ENCODE measurements at places on chromosomes 13 and 19.

- DNase-seq = no peak
These were observed 13.8 kb downstream of the SLC7A1 start for GRCh38 chr13:29581666-29582065.

DNA sequence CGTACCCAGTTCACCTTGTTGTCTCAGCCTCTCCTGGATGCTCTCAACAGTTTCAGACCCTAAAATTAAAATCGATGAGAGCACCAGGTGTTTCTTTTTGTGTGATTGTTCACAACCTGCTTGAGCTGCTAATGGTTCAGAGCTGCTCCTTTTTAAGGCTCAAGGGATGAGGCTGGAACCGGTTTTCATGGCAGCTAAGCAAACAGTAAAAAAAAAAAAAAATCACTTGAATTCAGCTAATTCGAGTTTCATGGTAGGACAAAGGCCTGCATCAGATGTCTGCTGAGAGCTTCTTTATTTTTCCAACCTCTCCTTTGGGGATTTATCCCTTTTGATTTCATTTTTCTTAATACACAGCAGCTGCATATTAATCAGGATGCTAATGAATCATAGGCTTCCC, 6.5 kb downstream of the SYCE2 start:
- peak; percentile 59 for DNase-seq

DNA sequence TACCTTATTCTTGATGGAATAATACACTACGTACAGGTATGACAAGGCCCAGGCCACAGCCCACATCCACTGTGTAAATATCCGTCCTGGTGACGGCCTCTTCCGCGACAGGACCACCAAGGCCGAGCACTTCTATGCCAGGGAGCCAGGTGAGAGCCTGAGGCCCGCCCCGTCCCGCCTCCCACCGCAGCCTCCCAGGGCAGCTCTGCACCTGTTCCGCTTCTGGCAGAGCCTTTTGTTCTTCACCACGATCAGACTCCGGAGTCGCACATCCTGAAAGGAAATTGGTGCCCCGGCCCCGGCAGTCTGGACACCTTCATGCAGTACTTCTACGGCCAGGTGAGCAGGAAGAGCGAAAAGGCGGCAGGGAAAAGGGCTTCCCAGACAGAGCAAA, 10.6 kb upstream of the ZNF358 start:
- DNase-seq = peak; percentile 75

DNA sequence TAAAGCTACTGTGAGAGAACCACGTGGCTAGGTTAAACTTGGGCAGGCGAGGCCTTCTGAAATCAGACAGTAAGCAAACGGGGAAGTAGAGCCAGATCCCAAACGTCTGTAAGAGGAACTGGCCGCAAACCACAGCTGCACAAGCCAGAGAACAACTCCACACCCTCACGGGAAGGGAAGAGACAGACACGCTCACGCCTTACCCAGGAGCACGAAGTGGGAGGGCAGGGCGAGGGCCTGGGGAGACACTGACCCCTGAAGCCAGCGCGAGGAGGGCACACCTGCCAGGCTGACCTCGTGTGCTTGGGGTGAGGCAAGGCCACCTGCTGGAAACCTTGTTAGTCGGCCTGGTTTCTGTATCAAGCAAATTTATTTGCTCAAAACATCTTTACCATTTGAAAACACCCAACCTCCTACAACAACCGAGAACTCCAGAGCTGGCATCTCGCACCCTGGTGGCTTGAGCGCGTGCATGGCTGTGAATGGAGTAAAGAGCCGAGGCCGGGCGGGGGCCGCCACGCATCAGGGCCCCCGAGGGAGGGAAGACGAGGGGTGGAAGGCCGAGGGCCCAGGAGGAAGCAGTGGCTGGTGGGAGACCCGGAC, 7.3 kb downstream of the POLR2E start:
- no peak for DNase-seq

DNA sequence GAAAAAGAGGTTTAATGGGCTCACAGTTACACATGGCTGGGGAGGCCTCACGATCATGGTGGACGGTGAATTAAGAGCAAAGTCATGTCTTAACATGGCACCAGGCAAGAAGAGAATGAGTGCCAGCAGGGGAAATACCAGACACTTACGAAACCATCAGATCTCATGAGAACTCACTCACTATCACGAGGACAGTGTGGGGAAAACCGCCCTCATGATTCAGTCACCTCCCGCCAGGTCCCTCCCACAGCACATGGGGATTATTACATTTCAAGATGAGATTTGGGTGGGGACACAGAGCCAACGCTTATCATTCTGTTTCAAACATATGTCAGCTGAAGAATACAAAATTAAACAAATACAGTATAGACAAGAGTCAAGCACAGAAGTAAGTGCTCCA, 165.1 kb downstream of the PCCA start:
- no peak for DNase-seq

DNA sequence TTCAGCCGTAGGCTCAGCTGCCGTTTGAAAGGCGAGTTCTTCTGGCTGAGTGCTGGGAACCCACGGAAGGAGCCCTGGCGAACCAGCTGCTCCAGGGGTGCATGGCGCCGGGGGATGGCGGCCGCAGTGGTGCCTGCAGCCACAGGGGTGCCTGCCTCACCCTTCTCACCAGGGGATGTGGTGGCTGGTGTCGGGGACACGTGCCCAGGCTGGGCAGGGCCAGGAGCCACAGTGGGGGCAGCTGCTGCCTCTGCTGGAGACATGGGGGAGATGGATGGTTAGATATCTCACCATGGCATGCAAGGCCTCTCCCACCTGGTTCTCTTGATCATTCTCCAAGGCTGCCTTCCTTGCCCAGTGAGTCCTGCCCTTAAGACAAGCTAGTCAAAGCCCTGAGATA, 17.1 kb downstream of the NUMBL start:
- DNase-seq = no peak

- DNase-seq = no peak
These were observed 29.6 kb upstream of the TNFSF11 start for GRCh38 chr13:42544246-42544926.

- no peak for DNase-seq
These were observed 7.1 kb upstream of the ERVV-2 start for GRCh38 chr19:53037101-53038097.

DNA sequence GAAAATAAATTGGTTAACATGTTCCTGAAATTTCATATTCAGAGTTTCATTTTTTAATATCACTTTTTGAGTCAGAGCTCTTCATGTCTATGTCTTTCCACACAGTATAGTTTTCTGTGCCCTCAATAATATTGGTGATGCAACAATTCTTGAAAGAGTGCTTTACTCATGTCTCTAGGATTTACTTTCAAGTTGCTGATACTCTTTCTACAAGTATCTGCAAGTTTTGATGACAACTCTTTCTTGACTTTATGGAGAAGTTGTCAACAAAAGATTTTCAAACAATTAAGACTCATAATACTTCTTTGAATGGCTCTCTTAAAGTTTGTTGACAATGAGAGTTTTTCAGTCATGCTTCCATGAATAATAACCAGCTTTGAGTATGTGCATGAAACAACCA, 561.7 kb downstream of the DIAPH3 start:
- no peak for DNase-seq

- no peak for DNase-seq
These were observed 90.2 kb downstream of the RAB20 start for GRCh38 chr13:110471156-110471832.

DNA sequence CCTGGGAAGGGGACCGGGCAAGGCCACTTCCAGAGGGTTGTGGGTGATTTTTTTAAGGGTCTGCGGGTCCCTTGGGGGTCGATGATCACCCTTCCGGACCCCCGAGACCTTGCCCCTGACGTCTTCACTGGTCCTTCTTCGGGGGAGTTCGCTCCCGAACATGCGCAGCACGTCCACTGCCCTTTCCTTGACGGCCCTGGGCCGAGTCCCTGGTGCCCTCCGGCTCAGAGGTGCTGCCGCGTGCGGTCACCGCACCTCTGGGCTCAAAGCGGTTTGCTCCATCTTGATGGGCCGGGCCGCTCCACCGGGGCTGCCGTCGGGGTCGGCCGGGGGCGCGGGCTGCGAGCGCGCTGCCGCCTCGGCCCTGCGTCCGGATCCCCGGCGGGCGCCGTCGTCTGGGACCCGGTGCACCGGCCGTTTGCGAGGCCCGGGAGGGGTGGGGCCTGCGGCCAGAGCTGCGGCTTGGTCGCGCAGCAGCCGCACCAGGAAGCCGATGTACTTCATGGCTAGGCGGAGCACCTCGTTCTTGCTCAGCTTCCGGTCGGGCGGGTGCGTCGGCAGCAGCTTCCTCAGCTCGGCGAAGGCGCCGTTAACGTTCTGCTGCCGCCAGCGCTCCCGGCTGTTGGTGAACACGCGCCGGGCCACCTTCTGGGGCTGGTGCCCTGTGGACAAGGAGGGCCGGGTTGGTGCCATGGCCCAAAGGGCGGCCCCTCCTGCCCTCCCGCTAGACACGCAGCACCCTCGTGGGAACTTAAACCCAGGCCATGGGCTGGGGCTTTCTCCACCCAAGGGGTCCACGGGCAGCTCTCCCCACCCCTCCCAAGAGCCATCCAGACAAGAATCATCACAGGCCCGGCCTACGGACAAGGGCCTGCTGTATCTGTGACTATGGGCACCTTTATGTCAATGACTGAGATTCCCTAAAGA, 3.3 kb downstream of the LYL1 start:
- DNase-seq = peak; percentile 54

- DNase-seq = no peak
These were observed 351.9 kb upstream of the MIR17HG start for GRCh38 chr13:90995614-90996013.

- no peak for DNase-seq
These were observed 5.4 kb downstream of the MTMR6 start for GRCh38 chr13:25281935-25282332.

- no peak for DNase-seq
These were observed 5.3 kb upstream of the PTPRS start for GRCh38 chr19:5345895-5346386.

DNA sequence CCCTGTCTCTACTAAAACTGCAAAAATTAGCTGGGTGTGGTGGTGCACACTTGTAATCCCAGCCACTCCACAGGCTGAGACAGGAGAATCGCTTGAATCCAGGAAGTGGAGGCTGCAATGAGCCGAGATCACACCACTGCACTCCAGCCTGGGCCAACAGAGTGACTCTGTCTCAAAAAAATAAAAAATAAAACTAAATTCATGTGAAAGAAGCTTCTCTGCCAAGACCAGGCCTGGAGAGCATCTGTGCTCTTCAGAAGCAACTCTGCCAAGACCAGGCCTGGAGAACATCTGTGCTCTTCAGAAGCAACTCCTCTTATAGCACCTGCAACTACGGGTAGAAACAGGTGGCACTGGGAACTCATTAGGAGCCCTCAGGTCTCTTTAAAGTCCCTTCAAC, 37.7 kb downstream of the CRYL1 start:
- DNase-seq = no peak

- no peak for DNase-seq
These were observed 8.7 kb upstream of the TNFSF14 start for GRCh38 chr19:6678690-6679109.

DNA sequence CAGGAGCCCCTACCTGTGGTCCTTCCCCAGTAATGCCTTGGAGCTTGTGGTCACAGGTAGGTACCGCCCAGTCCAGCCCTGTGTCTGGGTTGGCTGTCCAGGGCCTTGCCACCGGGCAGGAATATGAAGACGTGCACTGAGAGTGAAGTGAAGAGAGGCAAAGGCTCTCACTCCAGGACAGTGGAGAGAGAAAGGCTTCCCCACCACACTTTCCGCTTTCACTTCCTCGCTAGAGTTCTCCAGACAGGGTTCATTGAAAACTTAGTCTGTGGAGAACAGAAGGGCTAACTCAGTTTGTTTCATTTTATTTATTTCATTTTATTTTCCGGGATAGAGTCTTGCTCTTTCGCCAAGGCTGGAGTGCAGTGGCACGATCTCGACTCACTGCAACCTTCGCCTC, 14.2 kb downstream of the FCAR start:
- no peak for DNase-seq

DNA sequence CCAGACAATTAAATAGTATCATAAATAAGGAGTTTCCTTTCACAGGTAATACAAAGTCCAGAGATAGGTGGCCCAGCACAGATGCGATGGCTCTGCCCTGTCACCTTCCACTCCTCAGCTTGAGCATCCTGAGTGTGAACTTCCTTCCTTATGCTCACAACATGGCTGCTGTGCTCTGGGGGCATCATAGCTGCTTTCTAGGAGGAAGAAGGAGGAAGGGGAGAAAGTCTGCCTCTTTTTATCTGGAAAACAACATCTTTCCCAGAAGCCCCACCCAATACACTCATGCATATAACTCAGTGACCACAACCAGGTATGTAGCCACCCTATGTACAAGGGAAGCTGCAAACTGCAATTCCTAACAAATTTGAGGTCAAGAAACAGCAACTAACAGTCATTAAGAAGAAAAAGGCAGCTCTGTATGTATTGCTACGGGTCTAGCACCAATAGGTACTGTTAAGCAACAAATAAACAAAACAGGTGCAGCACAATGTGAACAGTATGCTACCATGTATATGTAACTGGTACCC, 201.2 kb upstream of the UBL3 start:
- no peak for DNase-seq

DNA sequence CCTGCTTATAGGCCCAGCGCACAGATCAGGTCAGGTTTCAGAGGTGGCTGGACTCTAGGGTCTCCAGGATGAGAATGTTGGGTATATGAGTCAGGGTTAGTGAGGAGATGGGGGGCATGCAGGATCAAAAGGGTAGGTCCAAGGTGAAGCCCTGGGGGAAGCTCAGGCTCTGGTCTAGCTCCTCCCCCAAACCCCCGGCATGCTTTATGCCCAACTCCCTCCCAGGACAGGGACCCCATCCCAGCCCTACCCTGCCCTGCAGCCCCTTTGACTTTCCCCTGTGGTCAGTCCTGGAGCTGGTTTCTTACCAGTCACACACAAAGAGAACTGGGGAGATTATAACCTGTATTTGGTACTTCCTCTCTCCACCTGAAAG, 9.8 kb upstream of the CEACAM18 start:
- no peak for DNase-seq

DNA sequence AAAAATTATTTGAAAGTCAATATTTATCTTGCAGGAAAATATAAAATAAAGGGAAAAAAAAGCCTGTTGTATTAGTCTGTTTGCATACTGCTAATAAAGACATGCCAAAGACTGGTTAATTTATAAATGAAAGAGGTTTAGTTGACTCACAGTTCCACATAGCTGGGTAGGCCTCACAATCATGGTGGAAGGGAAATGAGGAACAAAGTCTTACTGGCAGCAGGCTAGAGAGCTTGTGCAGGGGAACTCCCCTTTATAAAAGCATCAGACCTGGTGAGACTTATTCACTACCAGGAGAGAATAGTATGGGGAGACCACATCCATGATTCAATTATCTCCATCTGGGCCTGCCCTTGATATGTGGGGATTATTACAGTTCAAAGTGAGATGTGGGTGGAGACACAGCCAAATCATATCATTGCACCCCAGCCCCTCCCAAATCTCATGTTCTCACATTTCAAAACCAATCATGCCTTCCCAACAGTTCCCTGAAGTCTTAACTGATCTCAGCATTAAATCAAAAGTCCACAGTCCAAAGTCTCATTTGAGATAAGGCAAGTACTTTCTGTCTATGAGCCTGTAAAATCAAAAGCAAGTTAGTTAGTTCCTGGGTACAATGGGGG, 1416.5 kb upstream of the SPRY2 start:
- no peak for DNase-seq

- DNase-seq = no peak
These were observed 254.0 kb downstream of the GPC6 start for GRCh38 chr13:93480553-93481106.

All from NCI-H510A (cell line).